ENCODE measurements at places on chromosomes 13 and 19. TPM values are rescaled to one million over a fixed set of nuclear protein-coding genes. Genes with fewer than 3 reads are reported as not detected.

Gene FFAR1
- not detected for total RNA-seq

Gene SLC7A9
- total RNA-seq = 0.70 TPM

Gene PSG11
- not detected for total RNA-seq

Gene RELB
- total RNA-seq = 16.9 TPM

Gene CNN1
- total RNA-seq = 301 TPM

Gene VSTM1
- total RNA-seq = not detected

Gene HIPK4
- total RNA-seq = 0.34 TPM

DNA sequence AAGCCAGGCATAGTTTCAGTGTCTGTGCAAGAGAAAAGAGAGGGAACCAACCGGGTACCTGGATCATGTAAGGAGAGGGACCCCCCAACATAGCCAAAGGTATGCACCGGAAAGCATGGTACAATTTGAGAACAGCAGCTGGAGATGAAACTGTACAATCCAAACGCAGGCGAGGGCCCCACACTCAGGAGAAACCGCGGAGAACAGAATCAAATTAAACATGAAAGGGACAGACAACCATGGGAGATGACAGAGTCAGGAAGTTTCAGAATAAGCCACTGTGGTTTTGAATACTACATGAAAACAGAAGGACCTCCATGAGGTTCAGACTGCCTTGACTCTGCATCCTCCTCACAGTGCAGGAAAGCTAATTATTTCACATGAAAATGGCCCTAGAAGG is 62.9 kb upstream of the SPATA13 start:
- DNase-seq = no peak

- DNase-seq = no peak
Measured at GRCh38 chr13:49165798-49166752, 54.1 kb upstream of the MLNR start.

- no peak for DNase-seq
Measured at GRCh38 chr13:97226788-97227627, 4.9 kb downstream of the MBNL2 start.

- DNase-seq = no peak
Measured at GRCh38 chr19:54654447-54655321, 8.1 kb upstream of the LILRB4 start.

- DNase-seq = no peak
Measured at GRCh38 chr19:51116736-51117286, 7.9 kb upstream of the SIGLEC9 start.

GRCh38 chr19:43789029-43789428 is 8.3 kb upstream of the KCNN4 start:
- no peak for DNase-seq

DNA sequence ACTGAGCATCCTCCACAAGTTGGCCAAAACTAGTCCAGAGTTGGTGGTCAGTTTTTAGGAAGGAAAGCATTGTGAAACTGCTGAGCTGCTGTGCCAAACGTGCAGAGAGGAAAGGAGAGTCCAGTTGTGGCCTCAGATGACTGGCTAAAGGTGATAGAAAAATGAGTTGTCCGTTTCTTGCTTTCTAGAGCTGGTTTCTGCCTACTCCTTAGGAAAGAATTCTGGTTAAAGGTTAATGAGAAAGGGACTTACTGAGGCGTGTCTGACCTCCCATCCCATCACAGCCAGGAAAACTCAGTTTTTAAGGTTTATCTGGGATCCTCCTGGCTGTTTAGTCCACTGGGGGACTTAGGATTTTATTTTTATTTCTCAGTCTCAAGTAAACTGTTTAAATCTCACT is 1186.3 kb downstream of the UQCRFS1 start:
- DNase-seq = no peak

DNA sequence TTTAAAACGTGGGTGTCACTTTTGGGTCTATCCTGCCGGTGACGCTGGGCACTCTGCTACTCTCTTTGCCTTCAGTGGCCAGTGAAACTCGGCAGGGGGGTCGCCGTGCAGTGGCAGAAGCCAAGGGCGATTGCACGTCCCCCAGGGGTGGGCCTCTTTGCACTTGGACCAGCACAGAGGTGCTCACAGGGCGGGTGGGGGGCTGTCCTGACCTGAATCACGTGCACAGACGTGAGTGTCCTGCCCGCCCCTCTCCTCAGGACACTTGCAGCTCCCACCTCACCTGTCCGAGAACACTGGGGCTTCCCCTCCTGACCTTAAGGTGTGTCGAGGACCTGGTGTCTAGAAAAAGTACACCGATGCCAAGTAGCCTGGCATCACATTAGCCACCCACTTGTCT is 16.1 kb downstream of the COL4A1 start:
- no peak for DNase-seq

DNA sequence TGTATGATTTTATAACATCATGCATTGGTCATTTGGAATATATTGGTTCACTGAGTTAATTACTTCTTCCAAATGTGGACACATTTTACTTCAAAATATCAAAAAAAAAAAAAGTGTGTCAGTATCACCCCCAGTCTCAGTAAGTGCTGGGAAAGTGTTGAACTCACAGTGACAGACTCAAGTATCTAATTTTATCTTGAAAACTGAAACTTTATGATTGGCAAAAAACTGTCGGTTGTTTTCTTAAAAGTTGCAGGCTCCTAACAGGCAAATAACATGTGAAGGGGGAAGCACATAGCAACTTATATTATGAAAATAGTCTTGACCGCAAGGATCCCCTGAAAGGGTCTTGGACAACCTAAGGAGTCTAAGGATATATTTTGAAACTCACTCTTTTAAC is 33.5 kb upstream of the TPP2 start:
- DNase-seq = no peak
